ENCODE measurements at places on chromosomes 2 and 18.
A peak's percentile ranks its signal among the peaks of the same experiment; 100 is the strongest.

- DNase-seq: no peak
These were observed 32.2 kb upstream of the ELAC1 start for GRCh38 chr18:50935493-50936191.

- DNase-seq: no peak
These were observed 125.5 kb upstream of the NETO1 start for GRCh38 chr18:72993250-72993649.

- DNase-seq: no peak
These were observed 90.5 kb downstream of the ASAP2 start for GRCh38 chr2:9297156-9297555.

GRCh38 chr2:42906557-42907411 lies 114.4 kb upstream of the HAAO start:
- peak; percentile 70 for DNase-seq

DNA sequence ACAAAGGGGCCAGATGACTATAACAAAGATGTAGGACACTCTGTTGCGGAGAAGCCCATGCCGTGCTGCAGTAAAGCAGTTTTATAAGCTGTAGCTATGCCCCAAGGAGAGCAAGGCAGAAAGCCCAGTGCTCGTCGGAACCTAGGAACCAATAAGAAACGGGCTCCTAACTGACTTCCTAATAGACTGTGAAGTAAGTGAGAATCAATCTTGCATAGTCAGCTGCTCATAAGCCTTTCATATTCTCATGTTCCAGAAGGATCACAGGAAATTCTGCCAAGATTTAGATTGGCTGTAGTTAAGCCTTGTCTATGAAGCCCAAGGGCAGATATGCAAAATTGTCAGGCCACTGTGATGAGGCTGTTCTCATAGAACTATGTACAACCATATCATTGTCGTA lies 98.4 kb downstream of the RTTN start:
- DNase-seq: no peak

DNA sequence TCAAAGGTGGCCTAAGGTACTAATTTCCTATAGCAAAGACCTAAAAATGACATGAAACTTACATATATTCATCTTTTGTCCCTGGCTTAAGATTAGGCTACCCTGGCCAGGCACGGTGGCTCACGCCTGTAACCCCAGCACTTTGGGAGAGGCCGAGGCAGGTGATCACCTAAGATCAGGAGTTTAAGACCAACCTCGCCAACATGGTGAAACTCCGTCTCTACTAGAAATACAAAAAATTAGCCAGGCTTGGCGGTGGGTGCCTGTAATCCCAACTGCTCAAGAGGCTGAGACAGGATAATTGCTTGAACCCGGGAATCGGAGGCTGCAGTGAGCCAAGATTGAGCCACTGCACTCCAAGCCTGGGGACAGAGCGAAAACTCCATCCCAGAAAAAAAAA lies 5.9 kb downstream of the SRSF7 start:
- DNase-seq: no peak

DNA sequence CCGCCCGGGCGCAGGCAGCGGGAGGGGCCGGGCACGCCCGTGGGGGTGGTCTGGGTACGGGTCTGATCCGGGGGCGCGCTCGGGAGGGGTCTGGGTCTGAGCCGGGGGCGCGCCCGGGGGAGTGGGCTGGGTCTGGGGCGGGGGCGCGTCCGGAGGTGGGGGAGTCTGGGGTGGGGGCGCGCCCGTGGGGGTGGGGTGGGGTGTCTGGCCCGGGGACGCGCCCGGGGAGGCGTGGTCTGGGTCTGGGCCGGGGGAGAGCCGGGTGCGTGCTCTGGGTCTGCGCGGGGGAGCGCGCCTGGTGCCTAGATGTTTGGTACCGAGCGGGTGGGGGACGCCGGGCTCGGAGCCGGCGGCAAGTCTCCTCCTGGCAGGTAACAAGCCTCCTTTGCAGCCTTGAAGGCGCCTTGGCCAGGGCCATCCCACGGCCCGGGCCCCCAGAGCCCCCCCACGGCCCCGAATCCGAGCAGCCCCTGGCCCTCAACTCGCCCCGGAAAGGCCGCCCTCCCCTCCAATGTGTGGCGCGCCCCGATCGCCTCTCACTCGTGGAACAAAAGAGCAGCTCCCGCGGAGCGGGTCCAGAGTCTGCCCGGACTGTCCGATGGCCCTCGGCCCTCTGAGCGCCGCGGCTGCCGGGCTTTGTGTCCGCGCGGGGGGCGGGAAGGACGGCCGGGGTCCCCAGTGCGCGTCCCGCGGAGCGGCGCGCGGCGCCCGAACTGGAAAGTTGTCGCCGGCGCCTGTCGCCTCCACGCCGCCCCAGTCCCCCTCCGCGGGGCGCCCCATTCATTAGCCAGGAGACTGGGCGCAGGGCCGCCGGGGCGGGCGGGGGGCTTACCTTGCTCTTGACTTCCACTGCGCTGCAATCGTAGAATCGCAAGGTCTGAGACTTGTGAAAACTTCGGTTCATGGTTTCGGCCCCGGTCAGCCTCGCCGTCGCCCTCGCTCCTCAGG lies 595 bp downstream of the PARD6G start:
- DNase-seq: no peak
